ENCODE measurements at places on chromosomes 1 and 21. TPM values are rescaled to one million over a fixed set of nuclear protein-coding genes. Genes with fewer than 3 reads are reported as not detected.

SLC9C2 gene
- polyA plus RNA-seq = not detected

DNA sequence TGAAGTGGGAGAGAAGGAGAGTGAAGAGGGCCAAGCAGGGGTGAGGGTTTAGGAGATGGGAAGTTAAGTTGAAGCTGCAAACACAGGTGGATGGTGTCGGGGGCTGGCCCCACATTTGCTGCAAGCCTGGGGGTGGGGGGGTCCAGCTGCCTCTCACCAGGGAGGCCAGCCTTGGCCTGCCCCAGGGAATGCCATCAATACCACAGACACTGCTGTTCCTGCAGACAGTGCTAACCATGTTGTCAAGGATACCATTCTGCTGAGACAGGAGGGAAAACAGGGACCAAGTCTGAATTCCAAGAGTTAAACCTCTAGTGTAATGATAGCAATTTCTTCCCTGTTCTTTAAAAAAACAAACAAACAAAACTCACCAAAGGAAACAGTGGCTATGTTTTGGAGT, 8.0 kb downstream of the MECR start:
- DNase-seq = no peak

TSSK3 gene
- polyA plus RNA-seq = 0.37 TPM

- DNase-seq = no peak
Measured at GRCh38 chr1:215900684-215901083, 333.6 kb downstream of the KCTD3 start.

DNA sequence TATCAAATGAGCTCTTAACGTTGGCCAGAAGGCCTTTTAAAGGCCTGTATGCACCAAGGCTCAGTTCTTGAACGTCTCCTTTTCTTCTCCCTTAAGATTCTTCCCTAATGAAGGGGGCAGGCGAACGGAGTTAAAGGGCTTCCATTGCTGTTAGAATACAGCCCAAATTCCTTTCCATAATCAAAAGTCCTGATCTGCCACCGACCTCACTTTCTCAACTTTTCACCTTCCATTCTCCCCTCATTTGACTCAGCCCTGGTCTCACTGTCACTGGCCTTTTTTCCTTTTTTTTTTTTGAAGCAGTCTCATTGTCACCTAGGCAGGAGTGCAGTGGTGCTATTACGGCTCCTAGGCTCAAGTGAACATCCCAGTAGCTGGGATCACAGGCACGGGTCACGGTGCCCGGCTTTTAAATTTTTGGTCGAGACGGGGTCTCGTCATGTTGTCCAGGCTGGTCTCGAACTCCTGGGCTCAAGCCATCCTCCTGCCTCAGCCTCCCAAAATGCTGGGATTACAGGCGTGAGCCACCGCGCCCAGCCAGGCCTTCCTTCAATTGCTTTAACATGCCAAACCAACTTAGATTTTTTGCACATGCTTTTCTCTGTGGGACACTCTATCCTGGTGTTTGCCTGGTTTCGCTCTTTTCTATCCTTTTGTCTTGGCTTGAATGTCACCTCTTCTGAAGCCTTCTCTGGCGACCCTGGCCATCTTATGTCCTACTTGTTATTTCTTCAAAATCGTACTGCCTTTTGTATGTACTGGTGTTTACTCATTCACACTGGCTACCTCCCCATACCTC, 612 bp upstream of the CMPK1 start:
- no peak for DNase-seq

PEAR1 gene
- 5.0 TPM for polyA plus RNA-seq

DNA sequence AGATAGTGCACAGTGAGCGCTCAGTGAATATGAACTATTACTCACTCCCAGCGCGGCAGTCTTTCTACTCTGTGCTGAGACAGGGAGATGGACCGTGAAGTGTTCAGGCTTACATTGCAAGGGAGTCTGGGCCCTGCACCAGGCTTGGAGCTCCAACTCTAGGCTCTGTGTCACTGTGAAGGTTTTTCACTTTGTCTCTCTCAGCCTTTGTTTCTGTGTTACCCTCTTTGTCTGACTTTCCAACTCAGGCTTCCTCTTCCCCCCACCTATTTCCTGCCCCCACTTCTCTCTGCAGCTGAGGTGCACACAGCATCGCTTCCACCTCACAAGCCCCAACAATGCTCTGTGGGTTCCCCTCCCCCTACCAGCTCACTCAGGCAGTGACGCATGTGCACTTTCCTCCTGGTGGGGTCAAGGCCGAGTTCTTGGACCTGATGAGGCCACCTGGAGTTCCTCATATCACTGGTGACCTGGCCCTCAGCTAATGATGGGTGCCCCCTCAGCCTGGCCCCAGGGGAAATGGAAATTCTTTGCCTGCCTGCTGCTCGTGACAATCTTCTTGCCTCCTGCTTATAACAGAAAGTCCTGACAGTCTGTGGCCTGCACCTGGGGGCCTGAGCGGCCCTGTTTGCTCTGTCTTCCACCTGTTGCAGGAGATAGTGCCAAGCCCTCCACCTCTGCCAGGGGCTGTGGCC, 1.1 kb upstream of the LCK start:
- no peak for DNase-seq

- DNase-seq = peak; percentile 64
Measured at GRCh38 chr1:10380594-10381275, 18.1 kb upstream of the PGD start.

DNA sequence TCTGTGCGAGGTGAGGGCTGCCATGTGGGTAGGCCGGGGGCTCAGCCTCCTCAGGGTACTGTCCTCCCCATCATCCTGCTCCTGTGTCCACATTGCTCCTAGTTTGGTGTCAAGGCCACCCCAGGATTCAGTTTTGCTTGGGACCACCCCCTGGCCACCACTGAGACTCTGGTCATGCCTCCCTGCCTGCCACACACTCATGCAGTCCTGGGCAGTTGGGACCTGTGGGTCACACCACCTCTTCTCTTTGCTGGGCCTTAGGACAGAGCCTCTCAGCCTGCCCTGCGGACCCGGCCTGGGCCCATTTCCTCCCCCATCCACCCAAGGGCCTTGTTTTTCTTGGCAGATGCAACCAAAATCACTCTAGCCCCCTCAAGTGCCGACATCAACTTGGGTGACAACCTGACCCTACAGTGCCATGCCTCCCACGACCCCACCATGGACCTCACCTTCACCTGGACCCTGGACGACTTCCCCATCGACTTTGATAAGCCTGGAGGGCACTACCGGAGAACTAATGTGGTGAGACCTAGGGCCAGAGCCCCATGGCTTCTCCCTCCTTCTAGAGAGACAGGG, 19.4 kb downstream of the TMEM81 start:
- DNase-seq = no peak

CYP4A22 gene
- polyA plus RNA-seq = not detected

DNA sequence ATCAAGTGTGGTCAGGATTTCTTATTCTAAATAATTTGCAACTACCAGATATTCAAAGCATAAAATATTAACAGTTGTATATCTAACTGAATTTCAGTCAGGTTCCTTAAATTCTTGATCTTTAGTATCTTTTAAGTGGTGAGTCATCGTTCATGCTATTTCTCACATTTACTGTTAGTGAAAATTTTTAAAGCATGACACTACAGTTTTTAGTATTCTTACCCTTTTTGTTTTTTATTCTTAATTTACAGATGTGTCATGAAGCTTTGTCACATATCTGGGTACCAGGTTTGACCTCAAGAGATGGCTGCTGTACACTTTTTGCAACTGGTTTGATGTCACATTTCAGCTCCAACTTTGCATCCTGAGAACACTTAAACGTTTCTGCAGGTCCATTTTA, 12.7 kb downstream of the AKIRIN1 start:
- no peak for DNase-seq

ADORA1 gene
- polyA plus RNA-seq = 0.94 TPM

GRCh38 chr1:65564493-65564892, 144.0 kb downstream of the LEPR start:
- DNase-seq = no peak

GRCh38 chr1:92655197-92655801, 129.6 kb downstream of the EVI5 start:
- no peak for DNase-seq

GRCh38 chr1:165350840-165351239, 5.7 kb downstream of the LMX1A start:
- no peak for DNase-seq

- DNase-seq = no peak
Measured at GRCh38 chr1:200861937-200862647, 10.7 kb upstream of the GPR25 start.
